Activated CD4-positive, alpha-beta memory T cell treated with anti-CD3 and anti-CD28 coated beads for 36 hours (primary cell): ENCODE measurements at places on chromosomes 2 and 18. TPM values are rescaled to one million over a fixed set of nuclear protein-coding genes. Genes with fewer than 3 reads are reported as not detected.

- no peak for DNase-seq
Measured at GRCh38 chr2:74984947-74985637, 26.6 kb downstream of the POLE4 start.

DNA sequence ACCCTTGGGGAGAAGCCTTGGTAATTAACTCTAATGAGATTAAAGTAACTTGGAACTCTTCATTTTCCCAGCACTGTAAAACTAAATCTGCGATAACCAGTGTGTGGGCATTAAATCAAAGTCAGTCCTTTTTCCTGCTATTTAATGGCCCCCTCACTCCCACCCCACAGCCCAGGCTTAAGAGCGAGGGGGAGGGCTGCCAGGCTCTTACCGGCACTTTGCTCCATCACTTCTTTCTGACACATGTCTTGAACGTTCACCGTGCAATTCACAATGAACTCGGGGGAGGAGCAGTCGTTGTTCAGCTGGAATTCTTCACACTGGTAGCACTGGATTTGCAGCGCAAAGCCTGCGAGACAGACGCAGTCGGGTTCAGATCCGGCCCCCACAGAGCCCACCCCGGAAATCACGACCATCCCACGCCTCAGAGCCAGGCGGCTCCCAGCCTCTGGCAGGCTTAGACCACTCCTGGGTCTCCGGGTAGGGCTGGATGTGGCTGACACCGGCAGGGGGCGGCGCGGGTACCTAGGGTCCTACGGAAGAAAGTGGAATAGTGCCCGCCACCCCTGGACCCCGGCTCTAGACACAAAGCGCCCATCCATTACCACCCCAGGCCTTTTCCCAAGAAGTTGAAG is 1.7 kb downstream of the LYPD1 start:
- DNase-seq: no peak

- DNase-seq: no peak
Measured at GRCh38 chr2:178865146-178865936, 58.1 kb upstream of the TTN start.

Gene SH2D6
- total RNA-seq: 0.65 TPM

DNA sequence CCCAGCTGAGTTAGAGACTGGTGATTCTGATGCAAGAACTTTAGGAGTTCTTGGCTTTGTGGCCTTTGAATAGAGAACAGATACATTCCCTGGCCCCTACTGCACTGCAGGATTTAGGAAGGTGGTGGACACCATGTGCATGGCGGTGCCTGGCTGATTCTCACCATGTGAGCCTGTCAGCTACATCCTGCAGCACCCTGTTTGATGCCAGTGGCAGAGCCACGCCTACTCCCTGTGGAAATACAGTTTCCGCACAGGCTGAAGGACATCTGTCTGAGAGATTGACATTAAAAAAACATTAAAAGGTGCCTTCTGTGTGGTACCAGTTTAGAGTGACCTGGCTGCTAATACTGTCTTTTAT is 50.0 kb downstream of the KCNE4 start:
- DNase-seq: no peak

DNA sequence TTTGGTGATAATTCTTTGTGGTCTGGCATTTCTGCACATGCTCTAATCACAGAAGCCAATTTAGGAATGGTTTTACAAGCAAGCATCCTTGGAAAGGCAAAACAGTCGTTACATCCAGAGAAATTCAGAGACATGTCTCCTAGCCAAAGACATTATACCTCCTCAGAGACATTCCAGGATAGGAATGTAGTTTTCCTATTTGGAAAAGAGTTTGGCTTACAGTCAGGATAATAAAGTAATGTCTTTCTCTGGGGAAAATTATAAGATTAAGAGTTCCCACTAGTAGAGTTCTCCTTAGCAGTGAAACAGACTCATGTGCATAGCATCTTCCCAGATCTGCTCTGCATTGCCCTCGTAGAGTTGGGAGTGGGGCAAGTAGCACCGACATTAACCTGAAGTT is 753.6 kb upstream of the TMEFF2 start:
- no peak for DNase-seq

GRCh38 chr18:47717257-47717656 is 213.2 kb downstream of the SMAD2 start:
- DNase-seq: no peak

DNA sequence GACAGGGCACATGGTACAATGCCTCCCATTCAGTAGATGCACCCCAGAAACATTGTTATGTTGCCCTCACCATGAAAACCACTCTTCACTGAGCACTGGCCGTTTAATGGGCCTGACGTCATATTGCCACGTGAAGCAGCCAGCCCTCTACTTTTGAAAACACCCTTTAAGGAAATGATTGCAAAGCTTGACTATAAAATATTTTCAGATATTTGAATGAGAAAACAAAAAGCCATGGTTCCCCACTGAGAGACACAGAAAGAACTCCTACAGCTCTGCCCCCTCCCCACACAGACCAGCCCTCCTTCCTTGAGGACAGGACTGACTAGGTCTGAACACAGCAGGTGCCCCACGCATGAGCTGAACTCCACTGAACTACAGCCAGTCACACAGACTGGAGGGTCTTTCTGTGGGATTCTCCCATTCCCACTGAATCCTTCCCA is 349.1 kb downstream of the ANAPC1 start:
- DNase-seq: peak; percentile 34

Gene VIT
- not detected for total RNA-seq

Gene ATRAID
- 92.7 TPM for total RNA-seq

DNA sequence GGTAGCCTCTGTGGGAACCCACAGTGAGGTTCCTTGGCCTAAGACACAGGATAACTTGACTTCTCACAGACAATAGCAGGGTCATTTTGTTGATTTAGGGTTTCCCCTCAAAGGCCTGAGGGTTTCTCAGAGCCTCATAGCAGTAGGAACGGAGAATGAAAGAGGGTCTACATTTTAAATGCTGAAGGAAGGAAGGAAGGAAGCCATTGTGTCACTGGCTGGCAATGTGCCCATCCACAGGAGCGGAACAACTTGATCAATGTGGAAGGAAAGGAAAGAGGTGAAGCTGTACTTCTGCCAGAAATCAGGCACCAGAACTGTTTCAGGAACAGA is 5.1 kb downstream of the IL1B start:
- no peak for DNase-seq

GRCh38 chr2:240511351-240512108 is 46.3 kb downstream of the ANKMY1 start:
- peak; percentile 1 for DNase-seq

- no peak for DNase-seq
Measured at GRCh38 chr18:54742120-54742519, 86.2 kb upstream of the RAB27B start.

- DNase-seq: no peak
Measured at GRCh38 chr2:74142340-74142739, 5.4 kb downstream of the BOLA3 start.

- no peak for DNase-seq
Measured at GRCh38 chr2:132656266-132656975, 13.6 kb downstream of the LYPD1 start.

Gene WDSUB1
- 5.9 TPM for total RNA-seq

Gene SEPTIN10
- 9.8 TPM for total RNA-seq

Gene FARSB
- 41.4 TPM for total RNA-seq

- DNase-seq: no peak
Measured at GRCh38 chr2:119702203-119702917, 23.4 kb downstream of the TMEM177 start.

DNA sequence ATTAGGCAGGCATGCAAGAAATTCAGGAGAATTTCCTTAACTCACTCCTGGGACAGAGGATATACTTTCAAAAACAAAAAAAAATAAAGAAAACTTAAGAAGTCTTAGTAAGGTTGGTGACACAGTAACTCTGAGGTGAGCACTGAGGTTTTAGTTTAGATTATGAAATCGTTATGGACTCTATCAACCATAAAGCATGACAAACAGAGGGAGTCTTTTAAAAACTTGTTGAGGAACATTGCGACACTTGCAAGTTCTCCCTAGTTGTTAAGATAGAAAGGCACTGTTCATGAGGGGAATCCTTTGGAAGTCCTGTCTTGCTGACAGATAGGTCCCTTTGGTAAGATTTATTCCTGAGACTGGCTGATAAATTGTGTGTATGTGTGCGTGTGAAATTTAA is 194.3 kb upstream of the ERBB4 start:
- DNase-seq: no peak

DNA sequence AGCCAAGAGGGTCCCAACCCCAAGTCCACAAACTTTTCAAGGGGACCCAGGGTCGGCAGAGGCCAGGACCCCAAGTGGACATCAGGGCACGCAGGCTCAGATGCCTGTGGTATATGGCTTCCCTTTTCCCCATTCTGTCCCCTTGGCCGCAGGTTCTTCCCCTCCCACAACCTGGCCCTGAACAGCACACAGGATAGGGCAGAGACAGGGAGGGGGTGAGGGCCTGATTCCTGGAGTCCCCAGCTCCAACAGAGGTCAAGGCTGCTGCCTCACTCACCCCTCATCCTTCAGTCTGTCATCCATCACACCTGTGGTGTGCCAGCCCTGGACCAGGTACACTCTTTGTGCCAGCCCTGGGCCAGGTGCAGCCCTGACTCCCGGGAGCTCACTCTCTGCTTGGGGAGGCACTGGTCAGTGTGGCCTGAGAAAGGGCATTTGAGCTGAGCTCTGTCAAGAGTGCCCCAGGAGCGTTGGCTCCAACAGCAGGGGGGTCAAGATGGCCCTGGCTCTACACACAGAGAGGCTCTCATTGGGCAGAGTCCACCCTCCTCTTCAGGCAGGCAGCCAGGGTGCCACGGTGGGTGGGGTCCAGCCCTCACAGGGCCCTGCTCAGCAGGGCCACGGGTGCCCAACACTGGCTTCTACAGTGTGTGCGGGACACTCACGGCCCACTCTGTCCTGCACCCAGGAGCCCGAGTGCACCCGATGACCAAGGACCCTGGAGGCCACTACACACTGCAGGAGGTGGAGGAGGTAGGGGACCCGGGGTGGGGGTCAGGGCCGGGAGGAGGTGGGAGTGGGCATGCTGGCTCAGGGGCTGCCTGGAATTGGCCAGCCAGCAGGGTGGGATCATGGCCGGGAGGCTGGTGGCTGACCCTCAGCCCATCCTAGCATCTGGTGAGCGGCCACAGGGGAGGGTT is 1.6 kb downstream of the AGXT start:
- DNase-seq: no peak

Gene MRPL19
- total RNA-seq: 61.2 TPM

DNA sequence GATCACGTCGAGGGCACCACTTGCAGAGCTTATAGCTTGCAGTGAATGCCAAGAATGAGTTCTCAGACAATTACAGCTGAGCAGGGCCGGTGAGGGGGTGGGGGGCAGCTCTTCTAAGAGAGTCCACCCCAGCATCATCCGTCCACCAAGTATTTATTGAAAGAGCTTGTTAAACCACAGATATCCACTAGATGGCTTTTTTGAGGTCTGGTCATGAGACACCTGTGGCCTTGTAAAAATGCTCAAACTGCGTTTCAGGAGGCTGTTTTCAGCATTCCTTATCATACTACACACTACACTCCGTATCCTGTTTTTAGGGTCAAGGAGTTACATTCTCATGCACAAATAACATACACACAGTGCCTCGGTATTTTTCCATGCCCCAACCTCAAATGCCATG is 51.5 kb downstream of the DNAJC10 start:
- DNase-seq: no peak

- no peak for DNase-seq
Measured at GRCh38 chr2:120969613-120970355, 234.1 kb downstream of the GLI2 start.

GRCh38 chr2:88221365-88221942 is 51.3 kb downstream of the THNSL2 start:
- no peak for DNase-seq

DNA sequence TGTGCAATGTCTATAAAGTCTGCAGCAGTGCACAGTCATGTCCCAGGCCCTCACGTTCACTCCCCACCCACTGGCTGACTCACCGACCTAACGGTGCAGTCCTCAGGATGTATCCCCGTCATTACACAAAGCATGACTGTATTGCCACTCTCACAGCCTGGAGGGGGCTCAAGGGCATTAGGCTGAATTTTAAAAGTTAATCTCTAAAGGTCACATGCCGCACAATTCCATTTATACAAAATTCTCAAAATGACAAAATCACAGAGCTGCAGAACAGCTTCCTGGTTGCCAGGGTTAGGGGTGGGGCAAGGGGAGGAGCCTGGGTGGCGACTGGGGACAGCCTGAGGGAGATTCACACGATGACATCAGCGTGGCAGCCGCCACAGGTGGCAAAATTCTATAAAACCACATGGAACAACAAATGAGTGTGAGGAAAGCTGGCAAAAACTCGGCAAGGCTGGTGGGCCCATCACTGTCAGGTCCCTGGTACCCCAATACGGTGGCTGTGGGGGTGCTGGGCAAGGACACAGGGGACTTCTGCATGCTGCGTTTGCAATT is 97.6 kb downstream of the NDUFA10 start:
- DNase-seq: peak; percentile 90

- peak; percentile 63 for DNase-seq
Measured at GRCh38 chr2:24083567-24084385, 858 bp downstream of the TP53I3 start.

Gene TNFRSF11A
- 5.7 TPM for total RNA-seq

- DNase-seq: no peak
Measured at GRCh38 chr18:12333506-12334290, 25.7 kb downstream of the TUBB6 start.

Gene TXNDC2
- total RNA-seq: not detected

DNA sequence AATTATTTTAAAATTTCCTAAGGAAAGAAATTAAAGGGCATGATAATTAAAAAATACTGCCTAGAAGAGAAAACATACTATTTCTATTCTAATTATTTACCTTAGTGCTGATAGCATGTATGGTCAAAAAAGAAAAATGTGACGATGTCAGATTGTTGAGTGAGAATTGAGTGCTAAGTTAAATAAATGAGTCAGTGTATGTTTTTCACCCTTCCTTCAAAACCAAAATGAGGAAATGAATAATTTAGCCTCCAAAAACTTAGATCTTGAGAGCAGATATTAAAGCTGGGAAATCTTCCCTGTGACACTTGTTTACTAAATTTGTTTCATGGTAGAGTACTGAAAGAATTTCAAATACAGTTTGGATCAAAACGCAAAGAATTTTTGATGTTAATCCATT is 58.6 kb upstream of the NYAP2 start:
- no peak for DNase-seq

DNA sequence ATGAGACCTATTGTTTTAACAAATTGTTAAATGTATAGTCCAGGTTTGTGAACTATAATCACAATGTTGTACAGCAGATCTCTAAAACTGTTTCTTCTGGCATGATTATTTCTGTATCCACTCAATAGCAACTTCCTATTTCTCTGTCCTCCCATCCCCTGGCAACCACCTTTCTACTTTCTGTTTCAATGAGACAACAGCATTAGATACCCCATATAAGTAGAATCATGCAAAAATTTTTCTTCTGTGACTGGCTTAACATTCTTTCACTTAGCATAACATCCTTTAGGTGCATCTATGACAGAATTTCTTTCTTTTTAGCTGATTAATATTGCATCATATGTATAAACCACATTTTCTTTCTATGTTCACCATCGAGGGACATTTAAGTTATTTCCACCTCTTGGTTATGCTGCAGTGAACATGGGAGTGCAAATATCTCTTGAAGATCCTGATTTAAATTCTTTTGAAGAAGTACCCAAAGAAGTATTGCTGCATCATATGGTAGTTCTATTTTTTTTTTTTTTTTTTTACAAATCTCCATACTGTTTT is 713.5 kb downstream of the LRP1B start:
- no peak for DNase-seq

Gene NR4A2
- 9.3 TPM for total RNA-seq

Gene NDUFS1
- total RNA-seq: 80.8 TPM
